Ascending aorta (tissue), 2 donors: ENCODE measurements at places on chromosomes 3 and 15.

- H3K27ac ChIP-seq, result peak overlapping the region; percentile 64
- H3K4me3 ChIP-seq, result no peak overlapping the region
- no peaks in the 10 kb centered on the region for H3K27me3 ChIP-seq
- peak; percentile 76 for DNase-seq
Observed at GRCh38 chr3:15271785-15272381, 60.5 kb downstream of the SH3BP5 start.

DNA sequence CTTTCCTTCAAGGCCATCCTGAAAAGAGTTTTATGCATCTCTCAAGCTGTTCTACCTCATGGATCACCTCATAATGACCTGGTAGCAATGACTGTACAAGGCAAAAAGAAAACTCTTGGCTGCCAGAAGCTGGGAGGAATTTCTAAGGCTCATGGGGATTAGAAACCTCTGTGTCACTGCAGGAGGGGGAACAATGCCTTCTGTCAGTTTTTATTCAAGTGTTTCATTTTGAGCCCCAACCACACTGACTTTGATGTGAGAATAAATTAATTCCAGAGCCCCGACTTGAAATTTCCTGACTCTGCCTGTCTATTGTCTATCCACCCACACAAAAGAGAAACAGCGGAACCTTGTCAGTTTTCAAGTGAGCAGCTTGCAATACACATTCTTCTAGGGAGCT lies 58.7 kb upstream of the MRPL3 start:
- H3K36me3 ChIP-seq, result no peaks in the 10 kb centered on the region
- no peak overlapping the region for H3K4me3 ChIP-seq

- H3K4me1 ChIP-seq, result no peaks in the 10 kb centered on the region
- no peaks in the 10 kb centered on the region for H3K36me3 ChIP-seq
- no peak overlapping the region for H3K27ac ChIP-seq
- no peak for DNase-seq
- H3K27me3 ChIP-seq, result no peaks in the 10 kb centered on the region
- no peak overlapping the region for H3K4me3 ChIP-seq
Observed at GRCh38 chr3:67783281-67784250, 129.2 kb upstream of the SUCLG2 start.

DNA sequence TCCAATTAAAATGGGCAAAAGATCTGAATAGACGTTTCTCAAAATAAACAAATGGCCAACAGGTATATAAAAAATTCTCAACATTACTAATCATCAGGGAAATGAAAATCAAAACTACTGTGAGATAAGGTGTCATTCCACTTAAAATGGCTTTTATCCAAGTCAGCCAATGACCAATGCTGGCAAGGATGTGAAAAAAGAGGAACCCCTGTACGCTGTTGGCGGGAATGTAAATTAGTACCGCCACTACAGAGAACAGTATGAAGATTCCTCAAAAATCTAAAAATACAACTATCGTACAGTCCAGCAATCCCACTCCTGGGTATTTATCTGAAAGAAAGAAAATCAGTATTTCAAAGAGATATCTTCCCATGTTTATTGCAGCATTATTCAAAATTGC lies 176.9 kb upstream of the STT3B start:
- H3K27me3 ChIP-seq, result no peaks in the 10 kb centered on the region
- H3K27ac ChIP-seq, result no peak overlapping the region
- no peak overlapping the region for H3K4me3 ChIP-seq
- no peaks in the 10 kb centered on the region for H3K36me3 ChIP-seq

- H3K4me3 ChIP-seq, result peak overlapping the region; percentile 97
- H3K4me1 ChIP-seq, result peaks cover 14% of the 10 kb centered on the region
- no peak for DNase-seq
- no peaks in the 10 kb centered on the region for H3K27me3 ChIP-seq
- no peaks in the 10 kb centered on the region for H3K36me3 ChIP-seq
- peak overlapping the region; percentile 93 for H3K27ac ChIP-seq
Observed at GRCh38 chr3:179146911-179147513, 1.1 kb upstream of the PIK3CA start.

DNA sequence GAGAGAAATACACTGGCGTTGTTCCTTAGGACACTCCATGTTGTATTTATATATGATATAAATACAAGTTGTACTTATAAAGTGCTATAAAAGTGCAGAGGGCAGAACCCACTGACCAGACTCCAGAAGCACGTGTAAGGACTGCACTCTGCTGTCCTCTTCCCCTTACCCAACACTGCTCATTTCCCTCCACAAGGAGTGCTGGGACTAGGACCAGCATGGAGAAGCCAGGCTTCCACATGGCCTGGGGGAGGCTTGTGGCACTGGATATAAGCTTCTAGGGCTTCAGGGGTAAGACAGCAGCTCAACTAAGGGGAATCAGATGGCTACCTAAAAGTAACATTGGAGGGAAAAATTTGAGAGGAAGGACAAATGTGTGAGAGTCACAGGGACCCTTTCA lies 556.9 kb downstream of the IGSF11 start:
- no peak overlapping the region for H3K27ac ChIP-seq
- H3K36me3 ChIP-seq, result no peaks in the 10 kb centered on the region
- H3K4me1 ChIP-seq, result no peaks in the 10 kb centered on the region
- H3K4me3 ChIP-seq, result no peak overlapping the region
- H3K27me3 ChIP-seq, result no peaks in the 10 kb centered on the region
- no peak for DNase-seq

GRCh38 chr15:68994149-68994548 lies 20.3 kb upstream of the NOX5 start:
- no peak for DNase-seq
- H3K4me1 ChIP-seq, result no peaks in the 10 kb centered on the region
- no peak overlapping the region for H3K27ac ChIP-seq
- H3K36me3 ChIP-seq, result no peaks in the 10 kb centered on the region

GRCh38 chr15:68145706-68146105 lies 59.4 kb downstream of the CALML4 start:
- no peaks in the 10 kb centered on the region for H3K4me1 ChIP-seq
- DNase-seq, result no peak
- peaks cover 11% of the 10 kb centered on the region for H3K36me3 ChIP-seq
- no peaks in the 10 kb centered on the region for H3K27me3 ChIP-seq
- no peak overlapping the region for H3K27ac ChIP-seq
- H3K4me3 ChIP-seq, result no peak overlapping the region

GRCh38 chr15:63791228-63791627 lies 42.5 kb downstream of the HERC1 start:
- no peak overlapping the region for H3K27ac ChIP-seq
- no peak overlapping the region for H3K4me3 ChIP-seq
- no peaks in the 10 kb centered on the region for H3K36me3 ChIP-seq
- H3K27me3 ChIP-seq, result no peaks in the 10 kb centered on the region
- no peaks in the 10 kb centered on the region for H3K4me1 ChIP-seq
- no peak for DNase-seq

GRCh38 chr3:10437995-10438901 lies 67.1 kb downstream of the ATP2B2 start:
- no peak overlapping the region for H3K27ac ChIP-seq
- no peak for DNase-seq
- no peak overlapping the region for H3K4me3 ChIP-seq
- no peaks in the 10 kb centered on the region for H3K4me1 ChIP-seq
- H3K36me3 ChIP-seq, result no peaks in the 10 kb centered on the region
- H3K27me3 ChIP-seq, result no peaks in the 10 kb centered on the region

DNA sequence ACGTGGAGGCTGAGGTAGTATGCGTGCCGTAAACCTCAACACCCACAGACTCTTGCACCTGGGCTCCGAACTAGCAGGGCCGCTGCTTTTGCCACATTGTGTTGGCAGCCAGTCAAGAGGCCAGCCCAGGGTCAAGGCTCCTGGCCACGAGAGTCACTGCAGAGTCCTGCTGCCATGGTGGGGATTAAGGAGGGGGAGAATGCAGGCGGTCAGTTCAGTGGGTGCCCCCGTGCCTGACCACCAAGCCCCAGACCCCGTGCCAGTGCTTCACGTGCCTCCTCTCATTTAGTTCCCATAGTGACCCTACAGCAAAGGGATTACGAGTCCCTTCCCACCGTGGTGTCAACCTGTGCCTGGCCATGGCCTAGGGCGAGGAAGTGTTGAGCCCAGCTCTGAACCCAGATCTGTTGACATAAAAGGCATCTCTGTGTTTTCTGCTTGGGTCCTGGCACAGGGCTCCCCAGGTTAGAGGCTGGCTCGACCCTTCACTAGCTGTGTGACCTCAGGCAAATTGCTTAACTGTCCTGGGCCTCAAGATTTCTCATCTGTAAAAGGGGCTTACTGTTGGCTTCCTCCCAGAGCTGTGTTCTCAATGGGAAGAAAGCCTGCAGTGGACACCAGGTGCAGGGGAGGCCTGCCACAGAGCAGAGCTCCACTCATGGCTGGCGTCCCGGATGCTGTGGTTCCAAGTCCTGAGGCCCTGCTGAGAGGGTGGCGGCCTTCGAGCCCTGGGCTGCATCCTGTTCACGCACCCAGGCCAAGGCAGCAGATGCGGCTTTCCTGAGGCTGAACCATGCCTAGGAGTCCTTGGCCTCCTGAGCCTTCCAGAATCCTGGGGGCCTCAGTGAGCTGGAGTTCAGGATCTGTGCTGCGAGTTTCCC lies 32.8 kb downstream of the FBLN2 start:
- H3K4me1 ChIP-seq, result no peaks in the 10 kb centered on the region
- H3K36me3 ChIP-seq, result no peaks in the 10 kb centered on the region
- DNase-seq, result no peak
- H3K27ac ChIP-seq, result no peak overlapping the region

- H3K4me1 ChIP-seq, result no peaks in the 10 kb centered on the region
- H3K27me3 ChIP-seq, result peaks cover 4% of the 10 kb centered on the region
- no peak for DNase-seq
- no peak overlapping the region for H3K27ac ChIP-seq
- H3K36me3 ChIP-seq, result no peaks in the 10 kb centered on the region
Observed at GRCh38 chr15:77627067-77627466, 5.6 kb downstream of the LINGO1 start.

GRCh38 chr3:10364806-10365205 lies 43.9 kb upstream of the SEC13 start:
- H3K27me3 ChIP-seq, result no peaks in the 10 kb centered on the region
- no peak overlapping the region for H3K4me3 ChIP-seq
- H3K36me3 ChIP-seq, result no peaks in the 10 kb centered on the region

DNA sequence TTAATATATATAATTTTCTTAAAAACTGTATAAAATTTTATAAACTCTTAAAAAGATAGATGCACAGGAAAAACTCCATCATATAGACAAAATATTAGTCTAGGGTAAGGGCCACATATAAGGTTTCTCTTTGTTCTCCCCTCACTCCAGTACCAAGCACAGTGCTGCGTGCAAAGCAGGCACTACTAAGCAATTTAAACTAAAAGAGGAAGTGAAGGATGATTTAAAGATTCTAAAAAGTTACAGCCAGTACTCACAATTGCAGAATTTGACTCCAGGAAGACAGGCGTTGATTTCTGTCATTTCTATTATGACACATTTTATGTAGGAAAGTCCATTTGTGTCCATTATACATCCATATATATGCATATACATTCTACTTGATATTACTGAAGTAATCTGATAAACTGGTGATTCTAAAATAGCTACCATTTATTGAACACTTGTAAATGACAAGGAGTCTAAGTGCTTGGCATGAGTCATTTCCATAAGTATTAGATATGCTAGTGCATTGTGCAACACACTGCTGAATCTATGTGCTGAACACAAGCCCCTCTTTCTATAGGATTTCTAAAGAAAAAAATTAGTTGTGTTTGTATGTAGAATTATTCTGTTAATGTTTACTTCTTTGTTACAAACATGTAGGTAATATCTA lies 785.5 kb upstream of the ARRDC4 start:
- H3K27me3 ChIP-seq, result no peaks in the 10 kb centered on the region
- H3K4me3 ChIP-seq, result no peak overlapping the region
- DNase-seq, result no peak

GRCh38 chr3:49019941-49020329 lies 1.6 kb upstream of the DALRD3 start:
- H3K27ac ChIP-seq, result peak overlapping the region; percentile 100
- peaks cover 29% of the 10 kb centered on the region for H3K4me1 ChIP-seq
- peaks cover 25% of the 10 kb centered on the region for H3K36me3 ChIP-seq

GRCh38 chr15:101293122-101293521 lies 1.9 kb downstream of the SNRPA1 start:
- H3K4me3 ChIP-seq, result peak overlapping the region; percentile 100
- H3K4me1 ChIP-seq, result peaks cover 3% of the 10 kb centered on the region
- no peak overlapping the region for H3K27ac ChIP-seq
- no peaks in the 10 kb centered on the region for H3K27me3 ChIP-seq
- H3K36me3 ChIP-seq, result peaks cover 14% of the 10 kb centered on the region

DNA sequence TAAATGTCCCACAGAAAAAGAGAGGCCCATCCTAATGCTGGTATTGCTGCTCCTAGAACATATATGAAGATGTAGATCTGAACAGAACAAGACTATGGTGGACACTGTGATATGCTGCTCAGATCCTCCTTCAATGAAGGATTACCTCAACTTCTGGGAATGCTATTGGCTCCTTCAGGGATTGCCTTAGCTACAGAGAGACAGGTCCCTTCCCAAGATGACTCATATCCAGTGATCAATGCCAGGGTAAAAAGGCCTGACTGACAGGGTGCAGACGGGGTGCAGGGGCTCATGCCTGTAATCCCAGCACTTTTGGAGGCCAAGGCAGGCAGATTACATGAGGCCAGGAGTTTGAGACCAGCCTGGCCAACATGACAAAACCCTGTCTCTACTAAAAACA lies 20.5 kb upstream of the STAG1 start:
- no peaks in the 10 kb centered on the region for H3K36me3 ChIP-seq
- DNase-seq, result no peak
- H3K27me3 ChIP-seq, result no peaks in the 10 kb centered on the region
- H3K4me3 ChIP-seq, result no peak overlapping the region
- no peaks in the 10 kb centered on the region for H3K4me1 ChIP-seq
- no peak overlapping the region for H3K27ac ChIP-seq

GRCh38 chr15:37733628-37734027 lies 200.8 kb upstream of the TMCO5A start:
- no peaks in the 10 kb centered on the region for H3K36me3 ChIP-seq
- DNase-seq, result no peak
- no peaks in the 10 kb centered on the region for H3K4me1 ChIP-seq
- no peak overlapping the region for H3K27ac ChIP-seq
- H3K27me3 ChIP-seq, result no peaks in the 10 kb centered on the region
- H3K4me3 ChIP-seq, result no peak overlapping the region

DNA sequence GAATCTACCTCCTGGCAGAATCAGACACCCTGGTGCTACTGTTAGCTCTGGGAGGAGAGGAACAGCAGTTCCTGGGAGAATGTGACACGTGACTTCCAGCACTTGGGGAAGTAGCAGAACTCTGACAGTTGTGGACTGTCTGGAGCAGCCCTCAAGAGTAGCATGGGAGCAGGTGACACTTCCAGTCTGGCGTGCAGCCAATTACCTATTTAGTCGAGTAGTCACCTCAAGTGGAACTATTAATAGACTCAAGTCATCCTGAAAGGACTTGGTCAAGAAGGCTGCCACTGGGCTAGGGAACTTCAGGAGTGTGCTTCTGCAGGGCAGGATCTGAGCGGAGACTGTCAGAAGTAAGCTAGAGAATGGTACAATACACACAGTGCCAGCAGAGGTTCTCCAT lies 62.3 kb downstream of the MTHFS start:
- no peak for DNase-seq
- peaks cover 11% of the 10 kb centered on the region for H3K36me3 ChIP-seq
- no peak overlapping the region for H3K4me3 ChIP-seq
- no peaks in the 10 kb centered on the region for H3K27me3 ChIP-seq
- H3K4me1 ChIP-seq, result no peaks in the 10 kb centered on the region
- H3K27ac ChIP-seq, result no peak overlapping the region

GRCh38 chr3:58570851-58571250 lies 6.3 kb downstream of the FAM107A start:
- DNase-seq, result no peak
- H3K4me1 ChIP-seq, result no peaks in the 10 kb centered on the region
- no peaks in the 10 kb centered on the region for H3K27me3 ChIP-seq
- H3K27ac ChIP-seq, result no peak overlapping the region
